Mesenteric fat pad (tissue), 1 donor: ENCODE measurements at places on chromosomes 12 and 14. TPM values are rescaled to one million over a fixed set of nuclear protein-coding genes. Genes with fewer than 3 reads are reported as not detected.

VRTN gene
- total RNA-seq: not detected

FGD4 gene
- total RNA-seq: 41.6 TPM

DNA sequence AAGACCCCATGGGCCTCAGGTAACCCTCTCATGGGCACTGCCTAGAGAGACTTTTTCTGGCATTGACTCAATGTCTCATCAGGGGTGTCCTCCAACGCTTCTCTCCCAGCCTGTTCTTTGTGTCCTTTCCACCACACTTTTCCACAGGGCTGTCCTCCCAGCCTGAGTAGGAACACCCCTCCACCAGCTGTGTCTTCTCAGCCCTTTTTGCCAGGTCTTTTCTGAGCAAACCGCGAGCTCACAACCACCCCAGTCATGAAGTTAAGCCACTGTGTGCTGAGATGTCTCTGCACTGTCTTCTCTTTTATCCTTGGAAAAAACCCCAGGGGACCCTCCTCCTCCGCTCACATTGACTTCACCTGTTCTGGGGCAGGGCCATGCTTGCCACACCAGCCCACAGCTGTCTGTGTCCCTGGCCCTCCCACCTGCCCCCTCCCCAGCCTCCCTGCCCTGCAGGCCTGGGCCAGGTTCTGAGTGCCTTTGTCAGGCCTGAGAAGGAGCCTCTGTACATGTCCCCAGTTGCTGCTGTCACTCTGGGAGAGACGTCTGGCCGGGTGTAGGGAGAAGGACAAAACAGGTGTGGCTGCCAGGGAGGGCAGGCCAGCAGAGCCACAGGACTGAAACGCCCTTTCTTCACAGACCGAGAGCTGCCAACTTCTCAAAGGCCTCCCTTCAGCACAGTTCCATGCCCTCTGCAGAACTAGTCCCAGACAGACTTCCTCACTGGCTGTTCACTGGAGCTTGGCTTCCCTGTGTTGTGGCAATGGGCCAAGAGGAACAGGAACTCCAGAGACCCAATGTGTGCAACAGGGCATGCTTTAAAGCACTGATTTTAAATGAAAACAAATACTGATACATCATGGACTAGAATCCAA is 50.5 kb upstream of the PNMA1 start:
- DNase-seq: no peak

- no peak for DNase-seq
These were observed 183.1 kb downstream of the EGLN3 start for GRCh38 chr14:33767586-33768457.

DNA sequence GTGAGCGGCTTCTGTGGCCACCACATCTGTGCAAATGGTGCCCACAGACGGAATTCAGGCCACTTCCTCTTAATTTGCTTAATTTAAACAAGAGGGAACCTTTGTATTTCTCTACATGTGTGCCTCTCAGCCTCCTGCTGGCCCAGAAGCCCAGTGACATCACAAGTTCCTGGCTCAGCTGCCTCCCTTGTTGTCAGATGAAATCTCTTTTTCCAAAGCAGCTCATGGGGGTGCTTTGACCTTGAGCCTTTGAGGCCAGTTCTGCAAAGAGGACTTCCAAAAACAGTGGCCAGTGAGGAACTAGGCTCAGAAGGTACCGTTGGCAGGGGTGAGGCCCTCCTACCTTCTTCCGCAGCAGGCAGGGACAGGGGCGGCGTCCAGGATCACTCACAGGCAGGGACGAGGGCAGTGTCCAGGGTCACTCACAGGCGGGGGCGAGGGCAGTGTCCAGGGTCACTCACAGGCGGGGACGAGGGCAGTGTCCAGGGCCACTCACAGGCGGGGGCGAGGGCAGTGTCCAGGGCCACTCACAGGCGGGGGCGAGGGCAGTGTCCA is 35.0 kb upstream of the GALNT9 start:
- no peak for DNase-seq

DNA sequence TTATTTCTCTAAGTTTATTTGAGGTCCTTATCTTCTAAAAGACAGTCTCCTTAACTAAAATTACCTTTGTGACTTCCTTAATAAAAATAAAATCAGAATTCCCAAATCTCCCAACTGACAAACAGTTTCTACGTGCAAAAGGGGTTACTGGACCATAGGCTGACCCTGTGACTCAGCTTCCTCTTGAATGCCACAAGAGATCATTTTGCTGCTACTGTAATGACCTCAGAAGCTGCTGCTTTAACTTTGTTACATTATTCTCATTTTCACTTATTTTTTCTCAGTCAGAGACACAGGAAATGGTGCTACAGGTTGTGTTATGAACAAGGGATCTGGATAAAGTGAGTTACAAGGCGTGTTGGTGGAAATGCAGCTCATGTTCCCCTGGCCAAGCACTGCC is 132.2 kb upstream of the TMTC2 start:
- no peak for DNase-seq

- no peak for DNase-seq
These were observed 253.1 kb upstream of the BTG1 start for GRCh38 chr12:92398565-92399309.
